ENCODE measurements at places on chromosomes 7 and 10. TPM values are rescaled to one million over a fixed set of nuclear protein-coding genes. Genes with fewer than 3 reads are reported as not detected.

The MRC1 gene
- total RNA-seq: 4.5 TPM

The STK32C gene
- total RNA-seq: 21.5 TPM

The CALML5 gene
- total RNA-seq: not detected

The BBS9 gene
- total RNA-seq: 103 TPM

The UCN3 gene
- not detected for total RNA-seq

The MMRN2 gene
- 4.8 TPM for total RNA-seq

The PRSS37 gene
- total RNA-seq: not detected

The WEE2 gene
- 0.16 TPM for total RNA-seq

The CAMK2B gene
- total RNA-seq: 96.1 TPM

The TACR2 gene
- total RNA-seq: 0.47 TPM

The SLC16A9 gene
- total RNA-seq: 11.4 TPM

The CUBN gene
- 2.3 TPM for total RNA-seq

The RBM20 gene
- 2.2 TPM for total RNA-seq

The LLCFC1 gene
- total RNA-seq: not detected

The GTF2IRD1 gene
- 16.1 TPM for total RNA-seq

The C10orf143 gene
- 1.1 TPM for total RNA-seq

The TFAM gene
- 53.0 TPM for total RNA-seq

The TCF7L2 gene
- 1.9 TPM for total RNA-seq

The MBLAC1 gene
- total RNA-seq: 6.4 TPM

The CFAP46 gene
- 1.9 TPM for total RNA-seq

The MCM10 gene
- 2.5 TPM for total RNA-seq

The CPA4 gene
- 0.78 TPM for total RNA-seq

The FBXW4 gene
- total RNA-seq: 68.3 TPM

The TYW1 gene
- total RNA-seq: 13.9 TPM

The FAM180A gene
- total RNA-seq: not detected

The NEBL gene
- total RNA-seq: 61.1 TPM

The OR2A5 gene
- total RNA-seq: not detected

The AKR1B1 gene
- total RNA-seq: 29.6 TPM
